ENCODE measurements at places on chromosomes 6 and 20.

DNA sequence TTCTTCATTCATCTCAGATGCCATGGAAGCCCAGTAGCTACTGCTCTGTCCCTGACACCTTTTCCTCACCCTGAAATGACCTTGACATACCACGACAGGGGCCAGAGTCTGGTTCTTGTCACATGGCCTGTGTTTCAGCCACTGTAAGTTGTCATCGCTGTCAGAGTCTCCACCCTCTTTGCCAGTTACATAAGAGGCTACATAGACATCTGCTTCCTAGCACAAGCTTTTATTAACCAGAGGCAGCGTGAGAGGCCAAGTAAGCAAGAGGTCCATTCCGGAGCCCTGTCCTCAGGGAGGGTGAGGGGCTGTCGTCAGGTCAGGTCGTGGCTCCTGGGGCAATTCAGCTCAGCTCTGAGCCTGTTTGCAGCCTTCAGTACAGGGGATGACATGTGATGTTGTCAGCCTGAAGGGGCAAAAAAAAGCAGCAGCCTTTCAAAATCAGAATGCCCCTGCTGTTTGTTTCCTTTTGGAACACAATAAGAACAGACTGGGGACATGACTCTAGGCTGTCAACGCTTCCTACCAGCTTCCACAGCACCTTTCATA is 146.3 kb downstream of the MTFR2 start:
- peak; percentile 19 for DNase-seq

DNA sequence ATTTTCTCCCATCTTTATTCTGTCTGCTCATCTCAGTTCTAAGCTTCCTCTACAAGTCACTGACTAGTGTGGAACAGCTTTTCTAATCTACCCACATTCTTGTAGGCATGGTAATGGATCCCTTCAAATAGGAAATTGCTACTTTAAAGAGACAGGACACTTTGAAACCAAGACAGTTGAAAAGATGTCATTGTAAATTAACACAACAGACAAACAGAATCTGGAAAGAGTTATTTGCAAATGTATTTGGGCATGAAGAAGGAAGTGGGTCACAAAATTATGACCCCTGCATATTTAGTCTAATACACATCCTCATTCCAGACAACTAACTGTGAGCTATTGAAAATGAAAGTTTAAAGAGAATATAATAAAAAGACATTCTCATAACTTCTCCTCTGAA is 298.2 kb upstream of the MARCKS start:
- no peak for DNase-seq

DNA sequence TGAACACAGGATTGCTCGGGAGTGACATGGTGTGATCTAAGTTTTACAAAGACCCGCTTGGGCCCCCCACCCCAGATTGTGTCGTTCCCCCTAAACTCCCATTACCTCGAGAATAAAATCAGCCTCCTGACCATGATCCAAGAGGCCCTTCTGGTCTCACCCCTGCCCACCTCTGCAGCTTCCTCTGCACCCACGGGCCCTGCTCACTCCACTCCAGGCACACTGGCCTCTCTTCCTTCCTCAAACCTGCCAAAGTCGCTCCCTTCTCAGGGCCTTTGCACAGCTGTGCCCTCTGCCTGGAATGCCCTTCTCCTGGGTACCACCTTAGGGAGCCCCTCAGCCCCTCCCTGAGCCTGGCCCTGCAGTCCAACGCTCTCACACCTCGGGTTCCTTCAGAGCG is 17.9 kb downstream of the TGM2 start:
- no peak for DNase-seq

GRCh38 chr6:13810688-13811446 is 3.5 kb downstream of the MCUR1 start:
- DNase-seq: no peak

DNA sequence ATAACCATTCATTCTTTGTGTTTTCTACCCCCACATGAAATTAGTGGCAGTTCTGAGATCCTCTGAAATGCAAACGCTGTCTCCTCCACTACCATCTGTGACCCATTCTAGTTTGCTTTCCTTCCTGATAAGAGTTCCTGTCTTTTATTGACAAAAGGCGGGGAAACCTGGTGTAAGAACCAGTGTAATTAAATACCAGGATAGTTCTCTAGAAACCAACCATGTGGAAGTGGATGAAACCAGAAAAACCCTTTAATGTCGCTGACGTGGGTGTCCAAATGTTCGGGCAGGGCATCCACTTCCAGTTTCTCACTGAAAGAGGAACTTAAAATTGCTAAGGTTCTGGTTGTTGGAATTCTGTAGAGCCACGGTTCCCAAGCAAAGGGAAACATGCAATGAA is 79.1 kb downstream of the TNFRSF21 start:
- DNase-seq: no peak

GRCh38 chr20:49833483-49833882 is 20.9 kb downstream of the SLC9A8 start:
- DNase-seq: no peak

- no peak for DNase-seq
These were observed 112.1 kb downstream of the FARS2 start for GRCh38 chr6:5373430-5373829.

DNA sequence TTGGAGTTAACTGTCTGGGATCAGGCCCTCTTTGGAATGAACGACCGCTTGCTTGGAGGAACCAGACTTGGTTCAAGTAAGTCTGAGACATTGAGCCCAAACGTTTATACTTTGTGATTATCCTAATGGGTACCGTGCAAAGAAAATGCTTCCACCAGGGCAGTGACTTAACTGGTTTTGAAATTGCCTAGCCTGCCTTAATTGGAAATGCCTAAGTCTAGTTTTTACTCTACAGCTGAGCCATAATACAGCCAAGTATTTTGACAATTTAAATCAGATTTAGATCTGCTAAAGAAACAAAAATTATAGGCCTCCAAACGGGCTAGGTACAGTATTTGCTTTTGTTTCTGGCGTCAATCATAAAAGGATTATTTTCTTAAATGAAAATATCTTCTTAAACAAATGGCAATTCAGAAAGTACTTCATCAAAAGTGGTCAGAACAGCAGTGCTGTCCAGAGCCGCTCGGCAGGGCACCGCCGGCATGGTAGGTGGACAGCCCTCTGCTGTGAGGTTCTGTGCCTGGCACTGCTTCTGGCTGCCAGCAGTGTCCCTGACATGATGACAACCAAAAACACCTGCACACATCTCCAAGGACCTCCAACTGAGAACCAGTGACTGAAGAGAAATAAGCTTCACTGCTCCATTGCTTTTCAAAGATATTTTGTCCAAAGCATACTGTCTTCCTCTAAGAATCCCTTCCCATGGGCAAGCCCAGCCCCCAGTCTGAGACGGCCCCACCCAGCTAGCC is 55.6 kb downstream of the EZR start:
- DNase-seq: no peak

GRCh38 chr20:63316502-63316921 is 23.5 kb downstream of the COL20A1 start:
- no peak for DNase-seq

DNA sequence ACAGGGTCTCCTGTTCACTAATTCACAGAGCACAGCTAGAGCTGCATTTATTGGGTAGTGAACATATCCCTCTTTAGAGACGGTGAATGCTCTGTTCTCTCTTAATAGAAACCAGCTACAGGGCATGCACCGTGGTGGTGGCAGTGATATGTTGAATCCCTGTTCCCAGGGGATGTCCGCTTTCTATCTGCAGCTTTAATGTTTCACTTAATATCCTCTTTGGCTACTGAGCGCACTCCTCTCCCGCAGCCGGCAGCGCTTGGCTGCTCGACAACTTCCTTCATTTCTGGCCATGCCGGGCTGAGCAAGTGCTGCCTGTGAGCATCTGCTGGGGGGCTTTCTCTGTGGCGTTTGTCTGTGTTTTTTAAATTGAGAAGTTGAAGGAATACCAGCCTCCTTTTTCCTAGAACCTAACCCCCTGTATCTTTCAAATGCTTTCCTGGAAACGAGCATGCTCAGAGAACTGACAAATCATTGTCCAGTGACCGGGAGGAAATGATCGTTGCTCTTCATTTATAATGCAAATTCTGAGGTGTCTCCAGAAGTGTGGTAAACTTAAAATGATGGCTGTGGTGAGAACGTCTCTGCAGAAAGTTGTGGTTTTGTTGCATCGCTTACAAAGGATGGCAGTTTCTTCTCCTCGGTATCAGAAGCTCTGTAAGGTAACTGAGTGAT is 297.9 kb downstream of the UTRN start:
- no peak for DNase-seq

GRCh38 chr6:47716207-47716606 is 17.8 kb downstream of the ADGRF4 start:
- no peak for DNase-seq

DNA sequence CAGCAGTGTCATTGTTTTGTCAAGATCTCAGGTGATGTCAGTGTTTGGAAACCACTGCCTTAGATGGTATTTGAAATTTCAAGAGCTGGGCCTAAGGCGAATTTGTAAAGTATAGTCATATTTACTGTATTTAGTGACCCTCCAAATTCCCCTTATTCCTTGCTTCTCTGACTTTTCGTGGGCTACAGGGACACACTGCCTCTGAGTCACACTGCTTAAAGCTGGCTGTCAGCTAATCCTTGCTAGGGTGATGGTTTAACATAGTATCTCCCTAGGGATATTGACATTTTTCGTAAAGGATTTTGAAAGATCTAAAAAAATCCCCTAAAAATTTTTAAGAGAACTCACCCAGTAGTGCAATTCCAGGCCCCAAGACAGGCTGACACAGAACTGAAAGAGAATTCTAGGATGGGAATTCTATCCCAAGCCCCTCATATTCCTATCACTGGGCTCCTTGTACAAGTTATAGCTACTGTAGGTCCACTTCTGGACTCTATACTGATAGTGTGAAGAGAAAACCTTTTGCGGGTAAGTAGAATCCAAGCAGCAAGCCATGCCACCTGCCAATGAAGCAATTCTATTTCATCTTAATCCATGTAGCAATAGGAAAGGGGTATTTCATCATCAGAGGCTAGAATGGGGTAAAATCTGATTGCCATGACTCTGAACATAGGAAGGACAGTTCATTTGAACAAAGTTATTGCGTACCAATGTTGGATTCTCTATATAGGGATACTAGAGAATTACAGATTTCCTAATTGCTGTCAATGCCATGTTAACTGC is 4.3 kb downstream of the BMP6 start:
- DNase-seq: no peak

DNA sequence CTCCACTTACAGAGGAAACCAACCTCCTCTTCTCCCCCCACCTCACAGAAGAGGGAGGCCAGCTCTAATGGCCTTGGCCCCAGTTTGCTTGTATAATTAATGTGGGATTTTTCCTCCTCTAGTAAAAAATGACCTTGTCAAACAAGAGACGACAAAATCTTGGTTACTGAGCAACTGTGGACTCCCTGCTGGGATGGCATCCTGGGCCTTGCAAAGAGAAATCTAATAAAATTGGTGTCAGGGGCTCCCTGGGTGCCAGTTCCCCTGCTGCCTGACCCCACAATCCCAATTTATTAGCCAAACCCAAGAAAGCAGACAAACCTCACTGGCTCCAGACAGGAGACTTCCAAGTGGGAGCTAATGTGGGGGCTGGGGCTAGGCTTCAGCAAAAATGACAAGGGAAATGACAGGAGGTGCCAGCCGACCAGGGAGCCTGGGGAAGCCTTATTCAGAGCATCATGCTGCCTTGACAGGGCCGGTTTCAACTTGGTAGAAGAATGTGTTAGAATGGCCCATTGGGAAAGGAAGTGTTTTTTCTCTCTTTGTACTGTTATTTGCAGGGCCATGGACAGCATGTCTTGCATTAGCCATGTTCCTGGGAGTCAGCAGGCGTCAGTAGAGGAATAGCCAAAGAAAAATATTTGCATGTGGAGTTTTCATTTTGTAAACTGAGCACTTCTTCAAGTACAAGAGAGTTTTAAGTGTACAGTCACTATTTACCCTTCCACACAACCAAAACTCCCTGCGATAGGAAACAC is 816.9 kb downstream of the DHX35 start:
- DNase-seq: no peak

- DNase-seq: no peak
These were observed 122.3 kb downstream of the THBS2 start for GRCh38 chr6:169131390-169131789.

DNA sequence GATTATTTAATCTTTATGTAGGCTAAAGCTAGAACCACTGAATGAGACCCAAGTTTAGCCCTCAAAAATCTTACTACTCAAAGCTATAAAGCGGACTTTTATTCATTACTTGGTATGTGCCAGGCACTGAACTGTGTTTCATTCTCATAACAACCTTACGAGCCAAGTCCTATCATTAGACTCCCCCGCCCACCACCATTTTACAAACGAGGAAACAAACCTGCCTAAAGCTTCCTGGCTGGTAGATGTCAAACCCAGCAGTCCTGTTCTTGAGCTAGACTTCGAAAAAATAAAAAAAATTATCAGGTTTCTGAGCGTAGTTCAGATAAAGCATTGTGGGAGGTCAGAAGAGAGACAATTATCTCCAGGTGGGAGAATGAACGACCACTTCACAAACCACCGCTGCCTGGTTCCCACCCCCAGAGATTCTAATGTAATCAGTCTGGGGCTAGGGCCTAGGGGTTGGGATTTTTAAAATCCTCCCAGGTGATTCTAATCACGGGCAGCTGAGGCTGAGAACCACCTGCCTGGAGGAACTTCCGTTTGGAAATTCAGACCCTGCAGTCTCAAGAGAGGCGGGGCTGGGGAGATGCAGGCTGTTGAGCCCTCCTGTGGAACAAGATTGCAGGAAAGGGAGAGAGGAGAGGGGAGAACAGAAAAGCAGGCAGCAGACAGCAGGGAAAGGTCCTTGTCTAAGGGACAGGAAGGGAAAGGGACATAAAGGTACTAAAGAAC is 8.6 kb downstream of the ADTRP start:
- DNase-seq: peak; percentile 56

DNA sequence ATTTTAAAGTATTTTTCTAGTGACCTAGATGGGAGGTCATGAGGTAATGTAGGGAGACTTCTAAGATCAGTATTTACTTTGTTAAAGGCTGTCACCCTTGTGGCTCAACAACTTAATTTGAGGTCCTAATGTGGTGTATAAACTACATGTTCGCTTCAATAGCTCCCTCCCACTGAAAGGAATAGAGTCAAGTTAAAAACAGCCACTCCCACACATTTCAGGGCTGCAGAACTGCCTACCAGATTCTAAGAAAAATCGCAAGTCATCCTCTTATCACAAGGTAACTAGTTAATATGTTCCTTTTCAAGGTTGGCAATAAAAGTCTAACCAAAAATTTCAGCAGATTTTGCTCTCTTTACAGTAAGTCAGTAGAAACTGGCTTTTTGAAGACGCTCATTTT is 15.1 kb downstream of the GSTA1 start:
- no peak for DNase-seq

DNA sequence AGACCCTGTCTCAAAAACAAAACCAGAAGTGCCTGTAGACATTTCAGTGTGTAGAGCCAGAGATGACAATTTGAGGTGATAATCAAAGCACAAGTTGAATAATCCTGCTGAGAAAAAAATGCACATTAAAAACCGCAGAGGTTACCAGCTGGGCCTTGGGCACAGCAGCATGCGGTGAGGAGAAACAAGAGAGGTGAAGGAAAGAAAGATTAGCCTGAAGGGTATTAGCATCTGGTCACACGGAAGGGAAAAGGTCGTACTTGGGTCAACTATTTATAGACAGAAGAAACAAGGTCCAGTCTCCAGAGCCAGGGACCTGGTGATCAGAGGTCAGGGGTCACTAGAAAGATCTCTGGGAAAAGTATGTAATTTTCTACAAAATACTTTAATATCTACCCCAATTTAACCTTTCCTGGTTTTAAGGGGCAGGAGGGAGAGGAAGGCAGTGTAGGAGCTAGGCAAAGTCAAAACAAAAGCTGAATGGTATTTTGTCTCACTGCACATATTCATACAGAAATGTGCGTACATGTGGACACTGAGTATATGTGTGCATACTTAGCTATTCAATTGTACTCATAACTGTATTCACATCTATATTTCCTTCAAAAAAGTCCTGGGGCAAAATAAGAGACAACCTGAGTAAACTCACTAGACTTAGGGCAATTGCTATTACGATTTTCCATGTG is 10.1 kb downstream of the MAP7 start:
- no peak for DNase-seq

GRCh38 chr6:21999012-21999528 is 297.8 kb downstream of the PRL start:
- no peak for DNase-seq

All from iPS-NIHi11 (cell line).